PC-3 (cell line): ENCODE measurements at places on chromosomes 4 and X. TPM values are rescaled to one million over a fixed set of nuclear protein-coding genes. Genes with fewer than 3 reads are reported as not detected.

GRCh38 chr4:7540206-7540605 is 105.5 kb upstream of the PSAPL1 start:
- DNase-seq: peak; percentile 21

DNA sequence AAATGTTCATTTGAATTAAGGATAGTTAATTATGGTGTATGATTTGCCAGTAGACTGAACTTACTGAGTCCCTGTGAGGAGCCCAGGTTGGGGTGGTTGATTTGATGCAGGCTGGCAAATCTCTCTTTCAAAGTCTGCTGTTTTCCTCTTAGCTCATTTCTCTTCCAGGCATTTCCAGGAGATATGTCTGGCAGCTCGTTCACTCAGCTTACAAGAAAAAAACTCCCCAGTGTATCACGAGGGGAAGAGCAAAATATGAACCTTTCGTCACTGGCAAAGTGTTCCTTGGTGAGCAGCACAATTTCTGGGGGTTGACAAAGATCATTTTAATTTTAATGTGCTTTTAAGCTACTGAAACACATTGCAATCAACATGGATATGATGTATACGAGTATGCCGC is 244.2 kb downstream of the CBLL2 start:
- no peak for DNase-seq

DNA sequence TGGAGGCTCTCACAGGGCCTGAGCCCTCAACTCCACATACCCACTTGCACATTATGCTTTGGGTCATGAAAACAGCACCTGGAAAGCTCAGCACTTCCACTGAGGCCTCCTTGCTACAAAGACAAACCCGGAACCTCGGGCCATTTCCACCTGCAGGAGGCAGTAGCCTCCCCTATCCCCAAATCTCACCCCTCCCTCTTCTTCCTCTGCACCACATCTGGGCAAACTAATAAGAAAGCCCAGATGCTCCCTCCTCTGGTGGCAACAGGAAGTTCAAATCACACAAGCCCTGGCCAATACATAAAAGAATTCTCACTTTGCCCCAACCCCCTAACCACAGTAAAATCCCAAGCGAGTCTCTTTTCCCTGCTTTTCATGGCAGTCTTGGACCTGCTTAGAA is 136.4 kb downstream of the MAPK10 start:
- DNase-seq: peak; percentile 60

- DNase-seq: peak; percentile 97
These were observed 36.0 kb upstream of the ARSJ start for GRCh38 chr4:114015444-114015899.

The TRIM60 gene
- total RNA-seq: not detected in 2 replicates
